ENCODE measurements at places on chromosomes 6 and 20.
A peak's percentile ranks its signal among the peaks of the same experiment; 100 is the strongest.

DNA sequence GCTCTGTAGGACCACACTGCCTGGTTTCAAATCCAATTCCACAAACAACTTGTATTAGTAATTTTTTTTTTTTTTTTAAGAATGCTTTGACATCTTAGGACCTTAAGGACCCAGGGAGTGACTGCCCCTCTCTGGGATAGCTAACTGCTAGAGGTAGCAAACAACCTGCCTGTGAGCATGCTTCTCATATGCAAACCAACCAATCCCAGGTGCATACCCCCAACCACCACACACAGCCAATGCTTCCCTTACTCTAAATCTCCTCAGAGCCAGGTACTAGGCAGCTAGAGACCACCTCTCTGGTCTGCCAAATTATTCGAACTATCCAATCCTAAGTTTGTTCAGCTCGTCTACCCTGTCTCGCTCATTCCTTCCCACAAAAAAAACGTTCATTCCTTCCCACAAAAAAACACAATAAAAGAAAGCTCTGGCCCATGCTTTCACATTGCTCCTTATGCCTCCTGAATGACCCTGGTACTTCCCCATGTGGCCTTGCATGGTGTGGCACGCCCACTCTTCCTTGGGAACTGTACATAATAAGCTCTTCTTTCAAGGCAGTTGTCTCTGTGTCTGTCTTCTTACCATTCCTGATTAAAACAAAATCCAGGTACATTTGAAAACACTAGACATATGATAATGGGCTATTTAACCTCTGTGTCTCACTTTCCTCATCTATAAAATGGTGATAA lies 6.4 kb downstream of the SERAC1 start:
- no peak for DNase-seq

- DNase-seq: no peak
Measured at GRCh38 chr20:24987873-24988835, 4.4 kb downstream of the APMAP start.

DNA sequence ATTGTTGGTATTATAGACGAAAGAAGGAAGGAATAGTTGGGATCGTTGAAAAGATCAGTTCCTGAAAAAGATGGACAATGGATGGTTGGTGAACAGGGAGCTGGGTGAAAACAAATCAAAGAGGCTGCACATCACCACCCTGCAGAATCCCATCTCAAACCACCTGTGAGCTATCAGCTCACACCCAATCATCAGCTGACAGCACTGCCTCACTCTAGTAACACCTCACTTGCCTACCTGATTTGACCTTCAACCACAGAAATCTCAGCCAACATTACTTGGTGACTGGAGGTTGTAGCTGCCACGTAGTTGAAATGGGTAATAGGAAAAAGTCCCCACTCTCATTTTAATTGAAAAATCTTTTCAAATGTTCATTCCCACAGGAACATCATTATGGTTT lies 101.8 kb upstream of the DST start:
- DNase-seq: no peak

GRCh38 chr6:44828780-44829179 lies 441.3 kb downstream of the CDC5L start:
- DNase-seq: no peak

DNA sequence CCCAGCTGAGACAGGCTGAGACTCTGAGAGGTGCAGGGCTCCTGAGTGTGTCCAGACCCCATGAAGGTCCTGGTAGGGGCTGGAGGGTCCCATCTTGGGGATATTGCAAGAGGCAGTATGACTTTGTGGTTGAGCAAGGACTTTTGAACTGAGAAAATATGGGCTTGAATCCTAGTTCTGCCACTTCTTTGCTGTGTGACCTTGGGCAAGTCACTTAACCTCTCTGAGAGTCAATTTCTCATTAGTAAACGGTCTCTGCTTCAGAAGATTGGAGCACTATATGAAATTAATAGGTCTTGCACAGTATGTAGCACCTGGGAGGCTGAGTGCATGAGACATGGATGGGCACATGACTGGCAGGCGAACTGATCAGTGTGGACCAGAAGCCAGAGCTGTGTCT lies 42.7 kb downstream of the TFEB start:
- DNase-seq: no peak

GRCh38 chr6:75934643-75935472 lies 137.6 kb downstream of the IMPG1 start:
- peak; percentile 43 for DNase-seq

- DNase-seq: no peak
Measured at GRCh38 chr6:73134588-73134987, 90.7 kb downstream of the KHDC1L start.

- no peak for DNase-seq
Measured at GRCh38 chr6:50600280-50600679, 113.0 kb upstream of the TFAP2D start.

DNA sequence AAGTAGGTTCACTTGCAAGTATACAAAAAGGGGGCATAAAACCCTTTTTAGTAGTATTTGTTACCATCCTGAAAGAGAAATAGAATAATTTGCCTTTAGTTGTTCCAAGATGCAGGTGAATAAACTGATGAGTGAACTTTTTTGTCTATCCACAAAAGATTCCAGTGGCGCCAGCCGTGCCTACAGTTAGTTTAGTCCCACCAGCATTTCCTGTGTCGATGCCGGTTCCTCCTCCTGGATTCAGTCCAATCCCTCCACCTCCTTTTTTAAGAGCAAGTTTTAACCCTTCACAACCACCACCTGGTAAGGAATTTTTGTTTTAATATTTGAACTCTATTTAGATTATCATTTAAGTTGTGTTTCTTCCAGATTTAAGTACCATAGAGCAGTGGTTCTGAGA lies 90.9 kb downstream of the SCAF8 start:
- DNase-seq: no peak

- DNase-seq: no peak
Measured at GRCh38 chr6:116287689-116288282, 8.1 kb upstream of the TSPYL1 start.

GRCh38 chr20:62704341-62704948 lies 4.2 kb upstream of the NTSR1 start:
- no peak for DNase-seq

- peak; percentile 65 for DNase-seq
Measured at GRCh38 chr6:167153521-167153959, 4.2 kb downstream of the GPR31 start.

- DNase-seq: no peak
Measured at GRCh38 chr6:83292900-83293843, 100.0 kb downstream of the RWDD2A start.

DNA sequence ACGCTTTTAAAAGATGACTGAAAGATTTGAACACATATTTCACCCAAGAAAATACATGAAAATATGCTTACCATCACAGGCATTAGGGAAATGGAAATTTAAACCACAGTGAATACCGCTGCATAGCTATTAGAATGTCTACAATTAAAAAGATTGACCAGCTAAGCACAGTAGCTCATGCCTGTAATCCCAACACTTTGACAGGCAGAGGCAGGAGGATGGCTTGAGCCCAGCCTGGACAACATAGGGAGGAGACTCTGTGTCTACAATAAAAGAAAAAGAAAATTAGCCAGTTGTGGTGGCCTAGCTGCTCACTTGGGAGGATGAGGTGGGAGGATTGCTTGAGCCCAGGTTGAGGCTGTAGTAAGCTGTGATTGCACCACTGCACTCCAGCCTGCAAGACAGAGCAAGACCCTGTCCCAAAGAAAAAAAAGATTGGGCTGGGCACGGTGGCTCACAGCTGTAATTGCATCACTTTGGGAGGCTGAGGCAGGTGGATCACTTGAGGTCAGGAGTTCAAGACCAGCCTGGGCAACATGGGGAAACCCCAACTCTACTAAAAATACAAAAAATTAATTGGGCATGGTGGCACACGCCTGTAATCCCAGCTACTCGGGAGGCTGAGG lies 163.7 kb upstream of the AKAP12 start:
- DNase-seq: no peak

DNA sequence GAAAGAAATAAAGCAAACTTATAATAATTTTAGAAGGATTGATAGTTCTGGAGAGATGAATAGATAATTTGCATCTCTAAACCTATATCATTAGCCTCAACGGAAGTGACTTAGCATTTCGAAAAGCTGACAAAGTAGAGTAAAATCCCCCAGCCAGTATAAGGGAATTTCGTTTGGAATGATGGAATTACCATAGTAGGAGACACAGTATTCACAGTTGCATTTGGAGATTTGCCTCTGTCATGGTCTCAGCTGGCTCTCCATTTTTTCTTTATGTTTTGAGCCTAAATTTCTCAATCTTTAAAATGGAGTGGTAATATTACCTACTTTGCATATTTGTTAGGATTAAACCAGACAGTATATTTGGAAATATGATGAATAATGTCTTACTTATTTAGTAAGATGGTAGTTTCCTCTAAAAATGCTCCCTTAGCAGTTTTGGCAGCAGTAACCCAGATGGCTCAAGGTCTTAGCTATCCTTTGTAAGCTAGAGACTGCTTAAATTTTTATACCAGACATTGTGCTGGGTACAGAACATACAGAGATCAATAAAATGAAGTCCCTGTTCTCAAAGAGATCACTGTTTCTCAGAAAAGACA lies 58.2 kb downstream of the SMAP1 start:
- no peak for DNase-seq

DNA sequence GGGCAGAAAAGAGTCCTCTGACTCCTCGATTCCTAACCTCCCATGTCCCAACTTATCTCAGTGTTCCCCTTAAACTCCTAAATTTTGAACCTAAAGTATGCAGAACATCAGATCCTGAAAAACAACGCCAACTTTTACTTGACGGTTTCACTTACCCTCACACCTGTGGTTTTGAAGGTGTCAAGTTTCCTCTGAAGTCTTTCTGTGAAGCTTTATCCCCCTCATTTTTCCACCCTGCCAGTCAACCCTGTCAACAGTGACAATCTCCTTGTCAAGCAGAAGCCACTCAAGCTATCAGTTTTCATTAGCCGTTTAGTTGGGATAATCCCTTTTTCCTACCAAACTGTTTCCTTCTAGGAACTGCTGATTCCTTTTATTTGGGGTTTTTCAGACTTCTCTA lies 245.4 kb upstream of the PREP start:
- DNase-seq: no peak

GRCh38 chr6:102028176-102028575 lies 634.7 kb downstream of the GRIK2 start:
- no peak for DNase-seq

GRCh38 chr20:34626992-34627391 lies 49.9 kb downstream of the PIGU start:
- DNase-seq: no peak

DNA sequence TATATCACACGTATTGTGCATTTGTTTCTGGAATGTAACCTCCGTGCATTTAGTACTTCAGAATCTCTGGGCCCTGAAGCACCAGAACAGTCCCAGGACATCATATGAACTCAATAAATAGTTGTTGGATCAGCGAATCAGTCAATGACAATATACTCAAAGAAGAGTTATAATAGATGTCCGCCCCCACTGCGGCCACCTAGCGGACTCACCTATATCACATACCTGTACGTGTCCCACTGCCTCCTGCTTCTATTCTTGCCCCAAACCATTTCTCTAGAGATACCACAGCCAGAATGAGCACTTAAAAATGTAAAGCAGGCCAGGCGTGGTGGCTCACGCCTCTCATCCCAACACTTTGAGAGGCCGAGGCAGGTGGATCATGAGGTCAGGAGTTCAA lies 73.9 kb downstream of the DCDC2 start:
- DNase-seq: no peak

DNA sequence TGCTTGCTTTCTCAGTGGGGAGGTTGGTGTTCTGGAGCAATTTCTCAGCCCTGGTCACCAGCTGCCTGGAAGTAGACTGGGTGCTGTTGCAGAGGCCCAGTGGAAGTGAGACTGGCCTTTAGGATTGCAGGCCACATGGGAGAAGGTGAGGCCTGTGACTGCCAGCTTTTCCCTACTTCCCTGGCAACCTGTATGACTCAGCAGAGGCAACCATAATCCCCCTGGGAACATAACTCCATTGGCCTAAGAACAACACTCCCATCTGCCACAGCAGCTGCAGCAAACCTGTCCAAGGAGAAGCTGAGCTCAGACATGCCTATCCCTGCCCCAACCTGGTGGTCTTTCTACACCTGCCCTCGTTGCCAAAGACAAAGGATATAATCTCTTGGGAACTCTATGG lies 473.5 kb upstream of the SPTLC3 start:
- no peak for DNase-seq

GRCh38 chr6:75788894-75789293 lies 39.9 kb downstream of the MYO6 start:
- no peak for DNase-seq

- no peak for DNase-seq
Measured at GRCh38 chr6:48986845-48987244, 476.2 kb downstream of the MMUT start.

- DNase-seq: no peak
Measured at GRCh38 chr6:159282421-159282820, 113.2 kb downstream of the FNDC1 start.

DNA sequence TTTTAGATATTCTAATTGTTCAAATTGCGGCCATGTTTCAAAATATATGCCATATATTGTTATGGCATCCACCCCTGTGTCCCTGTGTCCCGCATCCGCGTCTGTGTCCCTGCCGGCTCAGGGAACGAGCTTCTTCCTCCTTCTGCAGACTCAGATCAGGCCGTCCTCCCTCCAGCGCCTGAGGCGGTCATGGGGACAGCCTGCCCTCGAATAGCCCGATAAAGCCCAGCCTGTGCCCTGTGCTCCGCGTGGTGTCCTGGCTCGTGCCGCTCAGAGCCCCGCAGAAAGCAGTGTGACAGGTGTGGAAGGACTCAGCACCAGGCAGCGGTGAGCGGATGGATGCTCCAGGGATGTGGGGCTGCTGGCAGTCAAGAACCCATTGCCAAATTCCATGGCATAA lies 663.4 kb upstream of the DEFB115 start:
- no peak for DNase-seq
